ENCODE measurements at places on chromosomes 11 and 22.
A peak's percentile ranks its signal among the peaks of the same experiment; 100 is the strongest.

GRCh38 chr11:101456812-101457211 lies 127.0 kb downstream of the TRPC6 start:
- DNase-seq, result no peak

DNA sequence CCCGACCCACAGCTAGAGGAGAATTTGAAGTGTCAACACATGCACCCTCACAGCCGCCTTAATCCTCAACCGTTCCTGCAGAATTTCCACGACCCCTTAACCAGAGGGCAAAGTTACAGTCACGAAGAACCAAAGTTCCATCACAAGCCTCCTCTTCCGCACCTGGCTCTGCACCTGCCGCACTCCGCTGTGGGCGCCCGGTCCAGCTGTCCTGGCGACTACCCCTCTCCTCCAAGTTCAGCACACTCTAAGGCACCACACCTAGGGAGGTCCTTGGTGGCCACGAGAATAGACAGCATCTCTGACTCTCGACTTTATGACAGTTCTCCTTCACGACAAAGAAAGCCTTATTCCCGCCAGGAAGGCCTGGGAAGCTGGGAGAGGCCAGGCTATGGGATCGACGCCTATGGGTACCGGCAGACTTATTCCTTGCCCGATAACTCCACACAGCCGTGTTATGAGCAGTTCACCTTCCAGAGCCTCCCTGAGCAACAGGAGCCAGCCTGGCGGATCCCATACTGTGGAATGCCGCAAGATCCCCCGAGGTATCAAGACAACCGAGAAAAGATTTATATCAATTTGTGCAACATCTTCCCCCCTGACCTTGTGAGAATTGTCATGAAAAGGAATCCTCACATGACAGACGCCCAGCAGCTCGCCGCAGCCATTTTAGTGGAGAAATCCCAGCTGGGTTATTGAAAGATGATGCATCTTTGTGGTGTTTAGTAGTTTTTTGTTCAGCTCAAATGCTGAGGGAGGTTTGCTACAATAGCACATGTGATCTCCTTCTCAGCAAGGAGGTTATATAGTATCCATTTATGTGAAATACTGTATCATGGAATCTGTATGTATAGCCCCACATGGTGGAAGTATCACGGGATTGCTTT lies 72.1 kb downstream of the ZC3H12C start:
- DNase-seq, result no peak

DNA sequence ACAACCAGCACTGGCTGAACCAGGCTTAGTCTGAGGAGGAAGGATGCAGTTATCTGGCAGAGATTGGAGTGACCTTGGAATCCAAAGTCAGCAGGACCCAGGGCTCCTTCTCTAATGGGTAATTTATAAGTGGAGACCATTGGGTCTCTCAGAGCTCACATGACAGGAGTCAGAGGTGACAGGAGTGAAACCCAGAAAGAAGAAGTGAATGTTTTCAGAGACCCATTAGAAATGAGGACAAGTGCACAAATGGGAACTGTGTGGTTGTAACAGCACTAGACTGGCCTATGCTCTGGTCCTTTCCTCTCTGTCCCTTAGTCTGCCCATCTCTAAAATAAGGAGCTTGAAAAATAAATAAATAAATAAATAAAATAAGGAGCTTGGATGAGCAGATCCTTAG lies 107.4 kb downstream of the SERGEF start:
- no peak for DNase-seq

- no peak for DNase-seq
These were observed 104.5 kb upstream of the TEAD1 start for GRCh38 chr11:12569499-12570425.

GRCh38 chr22:38422611-38423511 lies 32.1 kb downstream of the KCNJ4 start:
- no peak for DNase-seq

GRCh38 chr11:115942011-115942410 lies 437.8 kb upstream of the CADM1 start:
- no peak for DNase-seq

GRCh38 chr11:119479685-119480275 lies 56.8 kb upstream of the THY1 start:
- DNase-seq, result no peak

GRCh38 chr11:11407065-11407762 lies 54.2 kb upstream of the CSNK2A3 start:
- no peak for DNase-seq

- DNase-seq, result no peak
These were observed 769.8 kb downstream of the METTL15 start for GRCh38 chr11:28878025-28878424.

- DNase-seq, result no peak
These were observed 23.6 kb upstream of the LMO1 start for GRCh38 chr11:8287297-8287696.

- no peak for DNase-seq
These were observed 3.8 kb downstream of the INPPL1 start for GRCh38 chr11:72228229-72228843.

- no peak for DNase-seq
These were observed 19.3 kb downstream of the MTFP1 start for GRCh38 chr22:30444632-30445437.

- DNase-seq, result no peak
These were observed 279.4 kb downstream of the NTM start for GRCh38 chr11:131649856-131650255.

DNA sequence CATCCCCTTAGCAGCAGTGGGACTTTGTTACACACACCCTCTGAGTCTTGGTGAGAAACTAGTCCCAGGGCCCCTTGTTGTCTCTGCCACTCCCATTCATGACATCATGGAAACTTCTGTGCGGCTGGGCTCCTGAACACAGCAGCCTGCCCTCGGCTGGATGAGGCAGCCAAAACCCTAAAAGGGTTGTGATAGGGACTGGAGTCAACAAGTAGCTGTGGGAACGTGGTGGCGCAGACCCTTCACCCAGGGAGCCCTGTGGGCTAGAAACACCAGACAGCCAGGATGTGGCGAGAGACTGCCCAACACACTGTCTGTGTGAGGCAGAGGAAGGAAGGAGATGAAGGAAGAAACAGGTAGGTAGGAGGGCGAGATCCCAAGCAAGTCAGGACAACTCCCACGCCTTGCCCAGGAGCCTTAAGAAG lies 3.9 kb downstream of the CD3D start:
- no peak for DNase-seq

GRCh38 chr11:57335343-57336110 lies at the start of gene SSRP1:
Gene SSRP1, minus strand, starts transcription at chr11:57335892. Its CDS starts 771 bp downstream, at chr11:57335121.
- peak; percentile 89 for DNase-seq
